ENCODE measurements at places on chromosomes 7 and 10.

GRCh38 chr10:118033905-118034304 is 12.8 kb downstream of the RAB11FIP2 start:
- no peak for DNase-seq

DNA sequence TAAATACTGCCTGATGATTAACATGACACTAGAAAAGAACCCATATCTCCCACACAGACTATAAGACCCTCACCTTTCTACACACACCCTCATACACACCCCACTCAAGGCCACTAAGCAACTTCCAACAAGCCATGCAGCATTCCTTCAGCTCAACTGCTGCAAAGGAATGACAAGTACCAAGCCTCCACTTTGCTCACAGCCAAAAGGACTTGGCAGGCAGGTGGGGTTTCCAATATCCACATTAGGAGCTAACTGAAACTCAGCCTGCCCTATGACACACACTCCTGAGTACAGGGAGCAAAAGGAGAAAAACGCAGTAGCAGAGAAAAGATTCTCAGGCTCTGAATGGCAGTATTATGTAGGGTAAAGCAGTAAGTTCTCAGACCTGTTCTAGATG is 13.4 kb downstream of the USP54 start:
- no peak for DNase-seq

DNA sequence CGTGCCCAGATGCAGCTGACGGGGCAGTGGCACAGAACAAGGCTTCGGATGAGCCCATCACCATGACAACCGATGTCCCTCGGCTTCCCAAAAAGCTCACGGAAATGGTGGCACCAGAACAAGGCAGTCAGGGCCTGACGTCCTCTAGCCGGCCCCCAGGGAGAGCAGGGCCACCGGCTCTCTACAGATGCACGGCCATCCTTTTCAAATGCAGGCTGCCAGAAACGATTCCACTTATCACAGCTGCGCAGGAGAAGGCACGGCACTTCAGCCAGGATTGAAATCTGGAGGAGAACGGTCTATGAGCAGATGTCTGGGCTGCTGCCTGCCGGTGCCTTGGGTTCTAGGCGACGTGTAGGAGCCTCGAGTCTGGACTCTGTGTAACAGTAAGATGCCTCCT is 223.8 kb downstream of the ZMYND11 start:
- no peak for DNase-seq

GRCh38 chr10:110448682-110449418 is 48.9 kb upstream of the DUSP5 start:
- DNase-seq: no peak

DNA sequence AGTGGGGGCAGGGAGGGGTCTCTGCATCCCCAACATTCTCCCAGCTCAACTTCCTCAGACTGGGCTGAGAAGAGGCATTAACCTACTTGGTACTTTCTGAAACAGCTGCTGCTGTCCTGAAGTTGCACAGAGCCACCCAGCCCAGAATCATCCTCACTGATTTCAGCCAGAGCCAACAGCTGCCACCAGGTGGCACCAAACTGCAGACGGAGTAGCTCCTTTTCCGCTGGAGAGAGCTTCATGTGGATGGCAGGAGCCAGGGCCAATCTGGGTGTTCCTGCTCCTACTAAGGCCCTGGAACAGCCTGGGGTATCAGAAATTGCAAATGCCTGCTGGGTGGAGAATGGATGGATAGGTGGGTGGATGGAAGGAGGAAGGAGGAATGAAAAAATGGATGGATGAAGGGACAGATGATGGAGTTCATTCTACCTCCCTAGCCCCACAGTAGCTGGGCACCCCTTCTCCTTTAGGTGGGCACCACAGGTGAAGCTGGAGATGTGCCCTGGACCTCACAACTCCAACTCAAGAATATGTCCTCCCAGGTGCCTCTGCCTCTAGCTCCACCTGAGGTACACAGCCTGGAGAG is 11.8 kb upstream of the DRGX start:
- DNase-seq: peak; percentile 79

DNA sequence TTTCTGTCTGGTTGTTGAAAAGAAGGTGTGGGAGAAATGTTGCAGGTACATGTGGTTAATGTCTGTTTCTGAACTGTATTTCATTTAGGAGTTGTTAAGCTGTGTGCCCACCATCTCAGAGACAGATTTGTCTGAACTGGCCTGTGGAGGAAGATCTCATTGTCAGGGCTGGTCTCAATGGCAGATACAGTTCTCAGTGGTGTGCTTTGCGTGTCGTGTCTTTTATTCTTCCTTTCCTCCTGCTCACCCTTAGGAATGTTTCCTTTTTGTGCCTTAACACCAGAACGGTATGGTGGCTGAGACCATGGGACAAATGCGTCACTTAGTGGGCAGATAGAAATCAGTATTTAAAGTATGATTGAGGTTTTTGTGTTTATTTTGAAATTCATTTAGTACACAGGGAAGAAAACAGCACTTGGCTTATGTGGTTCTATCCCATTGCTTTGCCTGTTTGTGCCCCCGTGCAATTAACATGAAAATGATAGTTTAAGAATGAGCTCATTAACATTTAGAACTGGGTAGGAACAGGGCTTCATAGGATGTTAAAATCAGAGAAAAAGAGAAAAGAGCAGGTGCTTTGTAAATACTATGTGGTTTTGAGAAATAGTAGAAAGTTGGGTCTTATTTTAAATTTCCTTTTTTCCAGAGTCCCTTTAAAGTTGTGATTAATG is 112.6 kb downstream of the AUTS2 start:
- no peak for DNase-seq

DNA sequence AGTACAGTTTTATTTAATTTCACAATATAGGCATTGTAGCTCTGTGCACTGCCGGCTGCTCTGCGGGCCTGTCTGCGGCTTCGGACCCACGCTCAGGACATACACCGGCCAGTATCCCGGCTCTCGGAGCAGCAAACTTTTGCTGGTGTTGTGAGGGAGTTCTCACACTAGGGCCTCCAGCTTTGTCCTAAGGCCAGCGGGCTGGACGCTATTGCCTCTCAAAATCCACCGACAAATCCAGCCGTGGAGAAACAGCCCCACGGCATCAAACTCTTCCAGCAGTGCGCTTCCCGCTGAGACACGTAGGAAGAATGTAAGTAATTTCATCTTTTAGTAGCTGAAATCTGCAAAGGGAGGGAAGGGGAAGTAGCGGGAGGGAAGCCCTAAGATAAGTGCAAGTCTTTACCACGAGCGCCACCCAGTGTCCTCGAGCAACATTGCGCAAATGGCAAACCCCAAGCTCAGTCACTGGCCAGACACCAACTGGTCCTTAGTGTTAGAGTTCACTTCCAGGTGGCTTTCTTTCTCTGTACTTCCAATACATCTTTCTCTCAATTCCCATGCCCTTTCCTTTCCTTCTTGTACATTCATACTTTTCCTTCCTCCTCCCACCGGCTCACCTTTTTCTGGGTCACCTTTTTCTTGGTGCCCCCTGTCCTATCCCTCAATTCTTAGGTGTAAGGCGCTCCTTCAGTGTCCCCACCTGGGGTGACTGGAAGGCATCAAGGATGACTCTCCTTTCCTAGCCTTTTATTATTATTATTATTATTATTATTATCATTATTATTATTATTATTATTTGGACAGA is 3.0 kb upstream of the DLX5 start:
- no peak for DNase-seq

DNA sequence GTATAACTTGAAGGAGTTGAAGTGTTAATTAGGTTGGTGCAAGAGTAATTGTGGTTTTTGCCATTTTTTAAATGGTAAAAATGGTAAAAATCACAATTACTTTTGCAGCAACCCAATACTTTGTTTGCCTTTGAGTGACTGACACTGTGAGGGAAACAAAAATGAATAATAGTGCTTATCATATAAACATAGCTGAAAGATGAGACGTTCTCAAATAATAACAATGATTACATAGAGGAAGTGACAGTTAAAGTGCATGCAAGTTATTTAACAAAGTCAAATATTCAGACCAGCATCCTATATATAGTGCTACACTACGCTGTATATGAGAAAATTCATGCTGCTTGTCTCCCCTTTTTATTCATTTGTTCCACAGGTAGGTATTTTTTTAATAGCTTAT is 4.7 kb upstream of the HBP1 start:
- no peak for DNase-seq

GRCh38 chr10:88058750-88059149 is 195.3 kb downstream of the PTEN start:
- DNase-seq: no peak

- DNase-seq: no peak
Observed at GRCh38 chr7:94588075-94588474, 67.9 kb downstream of the SGCE start.

DNA sequence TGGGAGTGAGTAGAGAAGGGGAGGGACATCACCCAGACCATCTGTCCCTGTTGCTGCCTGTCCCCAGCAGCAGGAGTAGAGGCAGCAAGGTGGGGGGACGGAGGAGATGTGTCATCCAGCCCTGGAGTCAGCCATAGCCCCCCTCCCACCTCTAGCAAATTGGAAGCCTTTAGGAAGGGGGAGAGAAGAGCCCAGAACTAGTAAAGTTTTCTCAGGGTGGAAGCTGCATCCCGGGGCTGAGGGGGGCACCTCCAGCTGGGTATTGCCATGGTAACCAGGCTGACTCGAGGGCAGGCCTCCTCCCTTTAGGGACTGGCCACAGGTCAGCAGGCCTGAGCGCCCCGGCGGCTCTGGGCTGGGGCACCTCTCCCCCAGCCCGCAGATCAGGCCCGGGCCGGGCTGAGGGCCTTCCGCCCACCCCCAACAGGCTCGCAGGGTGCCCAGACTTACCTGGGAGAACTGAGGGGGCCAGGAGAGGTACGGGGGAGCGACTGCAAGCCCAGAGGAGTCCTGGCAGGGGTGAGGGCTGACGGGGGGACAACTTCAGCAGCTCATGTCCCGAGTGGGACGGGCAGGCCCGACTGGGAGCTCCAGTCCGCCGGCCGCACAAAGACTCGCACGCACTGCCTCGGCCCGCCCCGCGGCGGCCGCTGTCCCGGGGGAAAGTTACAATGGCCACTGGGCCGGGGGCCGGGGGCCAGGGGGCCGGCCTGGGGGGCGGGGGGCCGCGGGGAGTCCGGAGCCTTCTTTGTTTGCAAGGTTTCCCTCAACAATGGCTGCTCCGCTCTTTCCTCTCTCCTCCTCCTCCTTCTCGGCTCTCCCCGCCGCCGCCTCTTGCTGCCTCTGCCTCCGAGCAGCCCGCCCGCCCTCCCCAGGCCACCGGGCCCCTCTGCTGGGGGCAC is 6.0 kb downstream of the LDB1 start:
- peak; percentile 38 for DNase-seq

DNA sequence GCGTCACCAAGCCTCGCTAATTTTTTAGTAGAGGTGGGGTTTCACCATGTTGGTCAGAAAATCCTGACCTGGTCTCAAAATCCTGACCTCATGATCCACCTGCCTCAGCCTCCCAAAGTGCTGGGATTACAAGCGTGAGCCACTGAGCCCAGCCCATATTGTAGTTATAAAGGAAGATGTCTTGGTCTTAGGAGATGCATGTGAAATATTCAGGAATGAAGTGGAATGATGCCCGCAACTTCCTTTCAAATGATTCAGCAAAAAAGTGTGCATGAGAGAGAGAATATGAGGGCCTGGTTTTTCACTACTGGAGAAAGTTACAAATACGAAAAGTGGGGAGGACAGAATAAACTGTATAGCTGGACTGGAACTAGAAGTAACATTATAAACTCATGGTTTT is 15.9 kb downstream of the TMEM209 start:
- no peak for DNase-seq

DNA sequence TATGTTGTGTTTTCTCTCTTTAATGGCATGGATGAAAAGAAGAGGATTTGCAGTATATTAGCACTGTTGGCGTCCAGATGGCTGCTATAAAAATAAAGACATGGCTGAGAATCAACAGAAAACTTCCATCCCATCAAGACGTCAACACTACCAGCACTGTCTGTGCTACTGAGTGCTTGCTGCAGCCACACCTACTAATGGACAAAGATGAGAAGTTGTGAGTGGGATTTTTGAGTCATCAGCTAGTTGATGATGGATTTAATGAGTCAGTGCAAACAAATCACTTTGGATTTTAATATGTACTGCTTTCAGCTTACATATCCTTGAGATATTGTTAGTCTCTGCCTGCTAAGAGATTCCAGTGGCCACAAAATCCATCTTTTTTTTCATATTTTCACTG is 631.0 kb upstream of the ANKRD30A start:
- DNase-seq: no peak

GRCh38 chr10:106816318-106817085 is 348.0 kb downstream of the SORCS1 start:
- no peak for DNase-seq

- DNase-seq: no peak
Observed at GRCh38 chr7:93036807-93037206, 81.0 kb downstream of the SAMD9 start.

DNA sequence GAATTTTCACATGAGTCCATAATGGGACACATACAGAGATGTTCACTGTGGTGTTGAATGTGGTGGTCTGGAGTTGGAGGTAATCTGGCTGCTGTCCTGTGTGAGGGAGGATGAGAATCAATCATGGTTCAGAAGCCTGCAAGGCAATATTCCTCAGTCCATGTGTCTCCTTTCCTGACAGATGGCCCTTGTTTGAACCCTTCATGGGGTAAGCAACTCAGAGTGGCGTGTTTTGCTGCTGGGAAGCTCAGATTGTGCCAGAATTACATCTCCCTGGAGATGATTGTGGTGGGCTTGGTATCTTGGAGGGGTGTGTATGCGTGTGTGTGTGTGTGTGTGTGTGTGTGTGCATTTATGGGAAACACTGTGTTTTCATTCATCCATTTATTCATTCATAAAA is 44.5 kb upstream of the COMTD1 start:
- no peak for DNase-seq

DNA sequence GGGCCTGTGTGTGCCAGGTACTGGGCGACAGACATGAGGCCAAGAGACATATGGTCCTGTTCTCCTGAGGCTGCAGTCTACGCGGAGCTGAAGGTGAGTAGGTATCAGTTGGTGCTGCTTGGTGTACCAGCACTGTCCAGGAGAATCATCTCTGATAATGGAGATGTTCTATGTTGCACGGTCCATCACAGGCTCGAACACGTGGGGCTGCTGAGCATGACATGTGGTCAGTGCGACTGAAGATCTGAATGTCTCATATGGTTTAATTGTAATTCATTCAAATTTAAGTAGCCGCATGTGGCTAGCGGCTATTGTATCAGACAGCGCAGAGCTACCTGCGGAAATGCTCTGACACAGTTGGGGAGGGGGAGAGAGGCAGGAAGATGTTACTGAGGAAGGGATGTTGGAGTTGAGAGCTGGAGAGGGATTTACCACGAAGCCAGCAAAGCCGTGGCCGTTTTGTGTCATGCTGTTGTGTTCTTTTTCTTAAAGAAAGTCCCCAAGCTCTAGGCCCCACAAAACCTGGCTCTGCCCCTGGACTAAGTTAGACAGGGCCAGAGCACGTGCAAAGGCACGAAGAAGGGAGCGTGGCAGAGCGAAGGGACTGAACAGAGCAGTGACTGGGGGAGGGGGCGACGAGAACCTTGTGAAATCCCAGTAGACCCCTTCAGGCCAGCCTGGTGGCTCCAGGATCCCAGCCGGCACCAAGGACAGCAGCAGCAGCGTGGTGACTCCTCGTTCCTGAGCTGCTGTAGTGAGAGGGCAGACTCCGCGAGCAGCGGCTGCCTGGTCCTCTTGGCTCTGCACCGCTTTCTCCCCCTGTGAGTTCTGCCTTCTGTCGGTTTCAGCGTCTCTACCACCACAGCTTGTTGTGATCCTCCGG is 20.0 kb downstream of the SMKR1 start:
- DNase-seq: no peak

- no peak for DNase-seq
Observed at GRCh38 chr7:113840954-113841353, 77.9 kb downstream of the PPP1R3A start.

- no peak for DNase-seq
Observed at GRCh38 chr7:139667377-139667776, 110.4 kb downstream of the HIPK2 start.

- DNase-seq: no peak
Observed at GRCh38 chr7:1204460-1205140, 28.1 kb upstream of the UNCX start.
